ENCODE measurements at places on chromosomes 7 and 10.

DNA sequence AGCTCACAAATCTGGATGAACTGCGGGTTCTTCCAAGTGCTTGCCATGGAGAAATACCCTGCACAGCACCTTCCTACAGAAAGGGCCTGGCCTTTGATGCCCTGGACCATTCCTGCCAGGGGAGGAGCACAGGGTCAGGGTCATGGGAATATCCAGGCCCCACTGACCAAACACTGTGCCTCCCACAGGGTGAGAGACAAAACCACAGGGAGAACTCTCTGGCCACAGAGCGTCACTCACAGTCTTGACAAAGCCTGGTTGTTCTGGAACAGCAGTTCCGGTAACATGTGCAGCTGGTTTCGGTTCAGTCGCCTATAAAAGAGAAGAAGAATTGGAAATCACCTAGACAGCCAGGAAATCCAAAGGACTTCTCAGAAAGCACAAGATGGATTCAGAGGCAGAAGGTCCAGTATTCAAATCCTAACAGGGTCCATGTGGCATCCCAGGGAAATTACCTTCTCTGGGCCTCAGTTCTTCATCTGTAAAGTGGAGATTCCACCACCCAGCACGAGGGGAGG lies 28.1 kb downstream of the SLIT1 start:
- H3K4me1 ChIP-seq, result peaks cover 1% of the 10 kb centered on the region
- no peak overlapping the region for H3K27ac ChIP-seq
- H3K4me3 ChIP-seq, result no peak overlapping the region
- DNase-seq, result no peak

DNA sequence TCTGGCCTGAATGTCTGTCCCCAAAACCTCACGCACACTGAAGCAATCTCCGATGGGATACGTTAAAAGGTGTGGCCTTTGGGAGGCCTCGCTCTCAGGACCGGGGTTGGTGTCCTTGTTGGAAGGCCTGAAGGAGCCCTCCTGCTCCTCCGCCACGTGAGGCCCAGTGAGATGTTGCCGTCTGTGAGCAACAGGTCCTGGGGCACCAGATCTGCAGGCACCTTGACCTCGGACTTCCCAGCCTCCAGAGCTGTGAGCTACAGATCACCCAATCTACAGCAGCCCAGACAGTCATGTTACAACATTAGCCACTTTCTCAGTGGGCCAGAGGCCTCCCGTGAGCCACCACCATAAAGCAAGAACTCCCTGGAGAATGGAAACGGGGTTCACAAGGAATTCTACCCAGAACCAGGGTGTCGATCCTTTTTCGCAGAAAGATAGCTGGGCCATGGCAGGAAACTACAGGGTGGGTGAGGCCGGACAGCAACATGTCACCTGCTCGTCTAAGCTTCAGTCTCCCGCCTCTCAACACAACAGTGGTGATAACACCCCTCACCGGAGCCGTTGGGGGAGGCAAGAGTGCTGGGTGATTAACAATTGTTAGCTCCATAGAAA lies 87.0 kb downstream of the DIP2C start:
- DNase-seq, result no peak
- no peak overlapping the region for H3K4me3 ChIP-seq
- H3K36me3 ChIP-seq, result no peaks in the 10 kb centered on the region
- H3K4me1 ChIP-seq, result no peaks in the 10 kb centered on the region

DNA sequence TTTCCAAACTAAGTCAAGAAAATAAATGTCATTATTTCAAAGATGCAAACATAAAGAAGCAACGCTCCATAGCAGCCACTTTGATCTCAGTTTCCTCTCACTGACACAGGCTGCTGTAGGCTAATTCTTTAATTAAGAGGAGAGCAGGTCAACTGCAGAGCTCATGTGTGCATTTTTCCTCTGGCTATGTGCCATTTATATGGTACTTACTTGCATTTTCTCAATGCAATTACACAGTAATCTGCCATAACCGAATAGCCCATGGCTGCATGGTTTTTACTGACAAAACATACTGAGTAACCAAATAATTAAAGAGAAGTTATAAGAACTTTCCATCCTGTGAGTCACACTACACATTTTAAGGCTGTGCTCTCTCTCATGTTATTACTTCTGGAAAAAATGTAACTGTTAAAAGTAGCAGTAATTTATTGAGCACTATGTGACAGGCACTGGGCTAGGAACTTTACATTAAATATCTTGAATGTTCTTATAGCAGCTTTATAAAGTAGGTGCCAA lies 122.0 kb downstream of the ELAPOR2 start:
- H3K27ac ChIP-seq, result no peak overlapping the region
- peaks cover 2% of the 10 kb centered on the region for H3K27me3 ChIP-seq
- H3K4me1 ChIP-seq, result no peaks in the 10 kb centered on the region
- DNase-seq, result no peak
- no peak overlapping the region for H3K4me3 ChIP-seq

- DNase-seq, result no peak
- H3K27ac ChIP-seq, result no peak overlapping the region
- no peaks in the 10 kb centered on the region for H3K4me1 ChIP-seq
- H3K4me3 ChIP-seq, result no peak overlapping the region
- no peaks in the 10 kb centered on the region for H3K27me3 ChIP-seq
Measured at GRCh38 chr7:114354306-114354705, 60.3 kb upstream of the FOXP2 start.

DNA sequence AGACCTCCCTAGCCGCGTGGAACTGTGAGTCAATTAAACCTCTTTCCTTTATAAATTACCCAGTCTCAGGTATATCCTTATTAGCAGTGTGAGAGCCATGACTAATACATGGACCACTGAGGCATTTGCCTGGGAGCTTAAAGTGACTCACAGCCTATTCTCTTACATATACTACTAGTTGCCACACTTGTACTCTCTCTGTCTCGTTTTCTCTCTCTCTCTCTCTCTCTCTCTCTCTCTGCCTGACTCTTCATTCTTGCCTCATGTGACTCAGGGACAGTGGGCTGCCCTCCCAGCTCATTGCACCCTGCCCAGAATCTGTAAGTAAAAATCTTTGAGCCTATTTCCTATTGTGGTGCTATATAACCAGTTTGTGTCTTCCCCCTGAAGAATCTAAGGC lies 238.5 kb upstream of the MAGI2 start:
- H3K27ac ChIP-seq, result no peak overlapping the region
- no peak overlapping the region for H3K4me3 ChIP-seq
- H3K36me3 ChIP-seq, result no peaks in the 10 kb centered on the region
- DNase-seq, result no peak
- no peaks in the 10 kb centered on the region for H3K4me1 ChIP-seq
- H3K27me3 ChIP-seq, result no peaks in the 10 kb centered on the region

- H3K4me3 ChIP-seq, result no peak overlapping the region
- peaks cover 4% of the 10 kb centered on the region for H3K27me3 ChIP-seq
- H3K27ac ChIP-seq, result no peak overlapping the region
- no peak for DNase-seq
- peaks cover 29% of the 10 kb centered on the region for H3K4me1 ChIP-seq
Measured at GRCh38 chr7:155959894-155960293, 147.6 kb upstream of the SHH start.

- H3K4me3 ChIP-seq, result no peak overlapping the region
- H3K36me3 ChIP-seq, result no peaks in the 10 kb centered on the region
- H3K27me3 ChIP-seq, result peaks cover 2% of the 10 kb centered on the region
- H3K27ac ChIP-seq, result no peak overlapping the region
- peaks cover 8% of the 10 kb centered on the region for H3K4me1 ChIP-seq
Measured at GRCh38 chr7:158008267-158008666, 579.4 kb downstream of the PTPRN2 start.

- H3K27me3 ChIP-seq, result no peaks in the 10 kb centered on the region
- no peak overlapping the region for H3K4me3 ChIP-seq
Measured at GRCh38 chr10:6211671-6212635, 9.2 kb downstream of the PFKFB3 start.

DNA sequence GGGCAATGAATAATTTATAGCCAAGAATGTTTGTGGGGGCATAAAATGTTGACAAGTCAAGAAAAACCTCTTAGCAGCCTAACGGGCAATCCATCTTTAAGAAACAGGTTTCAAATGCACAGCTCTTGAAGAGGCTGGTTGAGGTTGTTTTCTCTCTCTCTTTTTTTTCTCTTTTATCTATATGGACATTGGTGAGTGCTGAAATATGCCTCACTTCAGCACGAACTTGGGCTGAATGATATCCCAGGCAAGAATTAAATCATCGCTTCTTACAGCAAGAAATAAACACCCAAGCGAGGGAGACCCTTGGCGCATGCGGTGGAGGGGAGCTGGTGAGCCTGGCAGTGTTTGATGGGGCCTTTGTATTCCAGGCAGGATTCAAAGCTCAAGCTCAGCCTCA lies 160.9 kb downstream of the OAT start:
- peaks cover 3% of the 10 kb centered on the region for H3K4me1 ChIP-seq
- H3K27me3 ChIP-seq, result no peaks in the 10 kb centered on the region
- no peaks in the 10 kb centered on the region for H3K36me3 ChIP-seq

- no peak overlapping the region for H3K4me3 ChIP-seq
- no peaks in the 10 kb centered on the region for H3K36me3 ChIP-seq
- H3K4me1 ChIP-seq, result no peaks in the 10 kb centered on the region
- peaks cover 8% of the 10 kb centered on the region for H3K27me3 ChIP-seq
Measured at GRCh38 chr10:526651-527312, 162.7 kb downstream of the DIP2C start.

DNA sequence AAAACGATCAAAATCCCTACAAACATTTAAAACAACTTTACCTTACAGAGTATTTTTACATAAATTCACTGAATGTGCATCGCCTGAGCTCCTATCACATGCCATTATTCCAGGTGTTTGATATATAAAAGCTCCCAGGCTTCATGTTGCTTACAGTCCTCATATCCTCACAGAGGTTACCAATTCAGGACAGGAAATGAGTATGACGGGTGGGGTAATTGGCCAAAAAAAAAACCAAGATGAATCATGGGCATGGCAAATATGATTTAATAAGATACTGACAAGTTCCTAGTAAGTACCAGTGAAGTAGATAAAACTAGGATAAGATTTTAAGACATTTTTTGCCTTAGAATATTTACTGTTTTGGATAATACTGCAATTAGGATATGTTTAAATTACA lies 135.8 kb downstream of the KMT2E start:
- peaks cover 29% of the 10 kb centered on the region for H3K4me1 ChIP-seq
- H3K27me3 ChIP-seq, result no peaks in the 10 kb centered on the region
- no peak overlapping the region for H3K4me3 ChIP-seq
- DNase-seq, result no peak

DNA sequence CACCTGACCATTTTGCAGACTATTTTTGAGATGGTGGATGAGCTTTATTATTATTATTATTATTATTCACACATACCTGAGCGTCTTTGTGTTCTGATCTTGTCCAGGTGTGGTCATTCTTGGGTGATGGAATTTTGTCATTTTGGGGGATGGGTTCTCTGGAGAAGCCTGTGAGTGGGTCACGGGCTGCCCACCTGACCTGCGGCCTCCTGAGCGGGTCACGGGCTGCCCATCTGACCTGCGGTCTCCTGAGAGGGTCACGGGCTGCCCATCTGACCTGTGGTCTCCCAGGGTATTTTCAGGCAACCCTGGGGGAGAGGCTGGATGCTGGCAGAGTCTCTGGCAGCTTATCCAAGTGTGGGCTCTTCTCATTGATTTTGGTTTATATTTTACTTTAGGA lies 7.3 kb downstream of the SCART1 start:
- DNase-seq, result no peak
- H3K27me3 ChIP-seq, result no peaks in the 10 kb centered on the region
- H3K4me1 ChIP-seq, result no peaks in the 10 kb centered on the region
- no peak overlapping the region for H3K27ac ChIP-seq

DNA sequence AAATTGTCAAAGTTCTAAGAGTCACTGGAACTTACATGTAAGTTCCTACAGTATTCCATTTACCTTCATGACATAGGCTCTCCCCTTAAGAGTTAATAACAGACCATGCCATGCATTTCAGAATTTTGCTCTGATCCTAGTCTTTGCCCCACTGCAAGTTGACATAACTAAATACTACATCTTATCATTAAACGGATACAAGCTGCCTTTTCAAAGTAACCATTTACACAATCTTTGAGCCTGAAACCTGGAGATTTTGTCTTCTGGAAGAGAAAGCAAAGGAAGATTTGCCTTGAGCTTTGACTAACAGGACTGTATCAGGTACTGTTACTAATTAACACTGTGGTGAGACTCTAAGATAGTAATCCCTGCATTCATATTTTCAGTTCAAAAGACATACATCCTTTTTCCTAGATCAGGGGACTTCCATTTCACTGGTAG lies 9.3 kb upstream of the AKR1D1 start:
- peaks cover 9% of the 10 kb centered on the region for H3K27me3 ChIP-seq
- no peaks in the 10 kb centered on the region for H3K36me3 ChIP-seq
- H3K4me1 ChIP-seq, result no peaks in the 10 kb centered on the region
- no peak overlapping the region for H3K4me3 ChIP-seq
- no peak overlapping the region for H3K27ac ChIP-seq

GRCh38 chr10:132676193-132676891 lies 109.6 kb downstream of the NKX6-2 start:
- H3K4me3 ChIP-seq, result no peak overlapping the region
- H3K27ac ChIP-seq, result no peak overlapping the region
- no peaks in the 10 kb centered on the region for H3K27me3 ChIP-seq
- DNase-seq, result no peak
- peaks cover 5% of the 10 kb centered on the region for H3K36me3 ChIP-seq

DNA sequence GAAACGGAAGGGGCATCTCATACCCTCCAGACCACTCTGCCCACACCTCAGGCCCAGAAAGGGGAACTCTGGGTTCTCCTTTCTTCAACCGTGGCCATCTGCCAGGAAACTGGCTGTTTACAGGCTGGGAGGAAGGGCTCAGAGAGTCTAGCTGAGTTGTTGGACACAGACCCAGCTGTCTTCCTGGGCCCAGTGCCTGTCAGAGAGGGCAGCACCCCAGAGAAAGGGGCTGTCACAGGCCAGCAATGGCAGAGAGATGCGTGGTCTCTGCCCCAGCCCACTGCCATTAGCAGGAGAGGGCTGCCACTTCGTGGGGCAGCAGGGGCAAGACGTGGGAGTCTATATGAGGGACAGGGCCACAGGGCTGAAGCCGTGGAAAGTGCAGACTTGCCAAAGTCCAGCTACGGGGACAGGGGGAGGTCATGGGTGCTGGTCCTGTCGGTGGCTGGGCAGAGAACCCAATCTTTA lies 11.0 kb downstream of the GRID1 start:
- peaks cover 5% of the 10 kb centered on the region for H3K4me1 ChIP-seq
- no peaks in the 10 kb centered on the region for H3K36me3 ChIP-seq
- peaks cover 5% of the 10 kb centered on the region for H3K27me3 ChIP-seq
- H3K27ac ChIP-seq, result no peak overlapping the region
- DNase-seq, result no peak

DNA sequence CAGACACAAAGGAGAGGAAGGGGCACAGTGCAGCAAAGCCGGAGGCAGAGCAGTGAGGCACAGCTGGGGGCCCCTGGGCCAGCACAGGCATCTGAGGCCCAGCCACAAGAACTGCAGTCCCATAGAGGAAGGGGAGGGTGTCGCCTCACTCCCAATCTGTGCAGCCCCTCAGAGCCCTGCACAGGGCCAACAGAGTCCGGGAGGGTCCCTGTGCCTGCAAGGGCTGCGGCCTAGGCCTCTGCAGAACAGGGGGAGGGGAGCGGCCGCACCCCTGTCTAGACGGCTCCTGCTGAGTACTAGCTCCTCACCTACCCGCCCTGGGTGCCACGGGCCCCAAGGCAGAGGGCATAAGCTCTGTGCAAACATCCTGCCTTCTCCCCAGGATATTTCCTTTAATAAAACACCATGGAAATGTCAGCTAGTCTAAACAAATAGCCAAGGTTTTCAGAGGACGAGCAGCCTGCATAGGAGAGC lies 32.4 kb upstream of the RET start:
- H3K27ac ChIP-seq, result no peak overlapping the region
- H3K4me3 ChIP-seq, result no peak overlapping the region
- no peak for DNase-seq
- H3K4me1 ChIP-seq, result no peaks in the 10 kb centered on the region
- no peaks in the 10 kb centered on the region for H3K36me3 ChIP-seq

GRCh38 chr7:43700059-43700501 lies 29.2 kb downstream of the COA1 start:
- no peaks in the 10 kb centered on the region for H3K27me3 ChIP-seq
- peaks cover 53% of the 10 kb centered on the region for H3K4me1 ChIP-seq
- H3K4me3 ChIP-seq, result no peak overlapping the region
